Fibroblast of the aortic adventitia (primary cell): ENCODE measurements at places on chromosomes 4 and X.

- peak; percentile 39 for DNase-seq
These were observed 33.1 kb downstream of the PDK3 start for GRCh38 chrX:24498181-24498580.

GRCh38 chr4:87270825-87271224 lies 50.4 kb upstream of the KLHL8 start:
- no peak for DNase-seq

DNA sequence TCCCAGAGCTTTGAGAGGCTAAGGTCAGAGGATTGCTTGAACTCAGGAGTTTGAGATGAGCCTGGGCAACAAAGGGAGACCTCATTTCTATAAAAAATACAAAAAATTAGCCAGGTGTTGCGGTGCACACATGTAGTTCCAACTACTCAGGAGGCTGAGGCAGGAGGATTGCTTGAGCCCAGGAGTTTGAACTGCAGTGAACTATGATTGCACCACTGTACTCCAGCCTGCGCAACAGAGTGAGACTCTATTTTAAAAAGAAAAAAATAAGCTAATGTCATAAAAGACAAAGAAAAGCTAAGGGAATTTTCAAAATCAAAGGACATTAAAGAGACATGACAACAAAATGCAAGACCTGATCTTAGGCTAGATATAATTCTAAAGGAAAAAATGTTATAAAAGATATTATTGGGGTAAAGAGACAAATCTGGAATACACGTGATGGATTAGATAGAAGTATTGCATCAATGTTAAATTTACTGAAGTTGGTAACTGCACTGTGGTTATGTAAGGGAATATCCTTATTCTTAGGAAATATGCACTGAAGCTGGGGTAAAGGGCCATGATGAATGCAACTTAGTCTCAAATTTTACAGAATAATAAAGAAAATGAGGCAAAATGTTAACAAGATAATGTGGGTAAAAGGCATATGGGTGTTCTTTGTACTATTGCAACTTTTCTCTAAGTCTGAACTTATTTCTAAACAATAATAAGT lies 75.2 kb downstream of the SPRY1 start:
- no peak for DNase-seq

GRCh38 chr4:99586322-99586721 lies 11.7 kb downstream of the MTTP start:
- no peak for DNase-seq

- peak; percentile 43 for DNase-seq
These were observed 113.6 kb downstream of the MID1 start for GRCh38 chrX:10506781-10507180.

GRCh38 chr4:74675673-74676279 lies 118.5 kb downstream of the BTC start:
- DNase-seq, result peak; percentile 83

- peak; percentile 51 for DNase-seq
These were observed 68.3 kb downstream of the LARP7 start for GRCh38 chr4:112704991-112705845.
